ENCODE measurements at places on chromosomes 2 and 18.

GRCh38 chr2:12303181-12304030 is 413.3 kb upstream of the TRIB2 start:
- no peak for DNase-seq

- DNase-seq: no peak
Observed at GRCh38 chr2:112821142-112821541, 15.4 kb downstream of the IL1B start.

DNA sequence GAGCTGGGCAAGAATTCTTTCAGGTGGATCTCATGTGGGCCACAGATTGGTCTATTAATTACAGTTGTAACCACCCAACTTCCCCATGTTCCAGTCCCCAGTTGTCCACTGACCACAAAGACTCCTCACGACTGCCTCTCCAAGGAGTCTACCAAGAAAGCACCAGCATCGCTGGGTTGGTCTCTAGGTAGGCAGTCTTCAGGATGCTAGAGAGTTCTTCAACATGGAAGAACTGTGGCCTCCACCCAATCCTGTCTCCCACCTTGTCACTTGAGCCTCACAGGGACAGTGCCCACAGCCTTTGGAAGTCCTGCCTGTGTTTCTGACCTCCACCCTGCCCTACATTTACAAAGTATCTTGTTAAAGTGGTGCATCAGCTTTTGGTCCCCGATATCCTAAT is 184.7 kb upstream of the FN1 start:
- DNase-seq: no peak

- DNase-seq: no peak
Observed at GRCh38 chr2:161552015-161552414, 72.2 kb upstream of the SLC4A10 start.

DNA sequence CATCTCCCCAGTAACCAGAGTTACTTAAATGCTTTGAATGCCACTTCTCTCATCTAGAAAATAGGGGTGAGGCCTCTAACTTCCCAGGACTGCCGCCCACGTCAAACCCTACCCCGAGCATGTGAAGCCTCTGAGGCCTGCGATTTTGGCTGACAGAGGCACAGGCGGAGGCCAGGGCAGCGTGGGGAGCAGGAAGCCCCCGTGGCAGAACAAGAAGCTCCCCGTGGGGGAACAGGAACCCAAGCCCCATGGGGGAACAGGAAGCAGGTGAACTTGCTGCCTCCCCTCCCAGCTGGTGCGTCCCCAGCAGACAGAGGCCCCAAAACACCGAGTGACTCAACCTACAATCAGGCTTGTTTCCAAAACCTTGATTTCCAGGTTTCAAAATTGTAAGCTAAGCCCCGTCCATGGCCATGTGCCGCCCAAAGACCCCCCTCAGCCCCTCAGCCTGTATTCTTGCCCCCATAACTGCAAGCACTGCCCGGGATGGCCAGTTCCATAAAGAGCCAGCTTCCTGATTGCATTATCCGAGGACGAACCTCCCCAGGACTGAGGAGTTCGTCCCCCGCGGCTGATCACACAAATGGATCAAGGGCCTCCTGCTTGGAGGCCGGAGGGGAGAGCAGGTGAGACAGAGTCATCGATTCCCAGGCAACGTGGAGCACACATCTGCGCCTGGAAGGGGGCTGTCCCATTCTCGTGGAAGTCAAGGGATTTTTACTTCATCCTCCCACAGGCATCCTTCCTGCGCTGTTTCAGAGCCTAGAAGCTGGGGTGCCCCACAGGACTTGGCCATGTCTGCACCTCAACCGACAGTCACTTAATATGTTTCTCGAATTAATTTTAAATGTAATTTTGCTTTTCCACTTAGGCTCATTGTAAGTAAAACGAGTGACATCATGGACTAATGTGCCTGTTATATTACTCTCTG is 36.3 kb upstream of the CTDP1 start:
- DNase-seq: no peak

- DNase-seq: no peak
Observed at GRCh38 chr18:2723207-2723606, 67.7 kb downstream of the SMCHD1 start.

DNA sequence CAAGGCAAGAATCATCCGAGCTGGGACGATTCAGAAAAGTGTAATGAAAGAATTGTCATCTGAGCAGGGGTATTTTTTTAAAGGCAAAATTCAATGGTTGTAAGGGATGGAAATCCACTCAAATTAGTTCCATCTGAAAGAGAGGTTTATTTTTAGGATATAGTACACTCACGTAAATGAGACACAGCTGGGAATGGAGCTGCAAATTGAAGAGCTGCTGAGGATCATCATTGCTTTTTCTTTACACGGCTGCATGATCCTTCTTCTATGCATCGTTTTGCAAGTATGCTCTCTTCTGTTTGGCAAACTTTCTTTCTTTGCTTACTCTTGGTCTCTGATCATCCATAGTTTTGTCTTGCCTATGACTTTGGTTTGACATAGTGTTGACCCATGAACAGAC is 27.4 kb upstream of the CUL3 start:
- no peak for DNase-seq

DNA sequence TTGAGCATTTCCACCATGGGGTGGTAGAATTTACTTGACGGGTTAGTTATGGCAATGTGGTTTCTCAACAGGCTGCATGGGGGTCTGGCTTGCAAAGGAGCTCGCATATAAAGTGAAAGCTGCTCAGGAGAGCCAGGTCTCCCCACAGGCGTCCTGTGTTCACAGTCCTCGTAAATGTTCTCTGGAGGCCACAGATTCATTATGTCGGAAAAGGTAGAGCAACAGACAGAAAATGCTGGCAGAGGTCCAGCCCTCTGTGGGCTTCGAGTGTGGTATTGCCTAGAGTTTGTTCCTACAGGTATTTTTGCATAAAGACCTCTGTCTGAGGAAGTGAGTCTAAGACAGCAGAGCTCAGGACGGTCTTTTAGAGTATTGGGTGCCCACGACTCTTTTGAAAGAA is 96.4 kb downstream of the CDCA7 start:
- no peak for DNase-seq

GRCh38 chr2:27170581-27171337 is 22.0 kb downstream of the TCF23 start:
- no peak for DNase-seq

GRCh38 chr2:83572400-83572799 is 886.7 kb downstream of the SUCLG1 start:
- DNase-seq: no peak

DNA sequence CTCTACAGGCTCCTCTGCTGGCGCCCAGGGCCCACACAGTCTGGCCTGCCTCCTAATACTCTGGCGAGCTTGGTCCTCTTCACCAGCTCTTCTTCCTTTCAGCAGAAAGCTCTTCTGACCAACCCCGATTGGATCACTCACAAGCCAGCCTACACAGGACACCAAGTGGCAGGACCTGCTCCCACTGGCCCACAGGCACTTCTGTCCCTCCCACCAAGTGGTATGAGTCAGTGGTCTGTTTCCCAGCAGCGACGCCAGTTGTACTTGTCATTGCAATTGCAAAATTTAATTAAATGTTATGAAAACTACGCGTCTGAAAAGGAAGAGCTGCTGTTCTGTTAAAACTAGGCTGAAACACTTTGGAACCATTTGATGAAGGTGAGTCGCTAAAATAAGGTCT is 46.7 kb downstream of the NDUFA10 start:
- DNase-seq: no peak

GRCh38 chr18:44909191-44909719 is 228.6 kb downstream of the SETBP1 start:
- DNase-seq: no peak

GRCh38 chr2:49288113-49288705 is 133.9 kb upstream of the FSHR start:
- DNase-seq: no peak

- DNase-seq: no peak
Observed at GRCh38 chr18:37403100-37403781, 162.4 kb downstream of the CELF4 start.

DNA sequence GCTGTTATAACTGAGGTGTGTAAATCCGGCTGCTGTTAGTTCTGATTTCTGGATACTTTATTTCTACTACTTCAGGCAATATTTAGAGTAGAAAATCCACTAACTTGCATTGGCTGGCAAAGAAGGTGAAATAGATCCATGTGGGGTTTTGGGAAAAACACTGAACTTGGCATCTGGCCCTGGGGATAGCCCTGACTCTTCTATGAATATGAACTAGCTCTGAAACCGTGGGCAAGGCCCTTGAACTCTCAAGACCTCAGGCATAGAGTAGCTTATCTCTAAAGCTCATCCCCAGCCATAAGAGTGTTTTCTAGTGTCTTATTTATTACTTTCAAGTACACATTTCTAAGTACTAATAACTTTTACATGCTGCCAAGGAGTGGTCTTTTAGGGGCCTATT is 25.8 kb downstream of the PARD3B start:
- DNase-seq: no peak

DNA sequence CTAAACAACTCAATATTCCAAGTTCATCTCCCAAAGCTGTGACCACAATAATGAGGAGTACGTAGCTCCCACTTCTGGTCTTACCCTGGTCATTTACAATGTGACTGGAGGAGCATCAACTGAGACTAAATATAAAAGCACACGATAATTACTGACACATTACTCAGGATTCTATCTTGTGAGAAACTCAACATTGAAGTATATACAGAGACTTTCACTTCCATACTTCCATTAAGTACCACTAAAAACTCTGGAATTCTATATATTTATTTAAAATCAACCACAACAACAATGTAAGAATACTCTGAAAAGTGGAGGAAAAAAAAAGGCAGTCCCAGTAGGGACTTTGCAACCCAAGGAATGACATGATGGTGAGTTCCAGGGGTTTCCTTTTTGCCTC is 61.4 kb downstream of the XDH start:
- DNase-seq: no peak

GRCh38 chr18:9359796-9360195 is 25.2 kb downstream of the TWSG1 start:
- no peak for DNase-seq

- no peak for DNase-seq
Observed at GRCh38 chr2:147482111-147482895, 362.5 kb upstream of the ACVR2A start.

GRCh38 chr2:229179628-229180027 is 91.5 kb downstream of the PID1 start:
- no peak for DNase-seq

DNA sequence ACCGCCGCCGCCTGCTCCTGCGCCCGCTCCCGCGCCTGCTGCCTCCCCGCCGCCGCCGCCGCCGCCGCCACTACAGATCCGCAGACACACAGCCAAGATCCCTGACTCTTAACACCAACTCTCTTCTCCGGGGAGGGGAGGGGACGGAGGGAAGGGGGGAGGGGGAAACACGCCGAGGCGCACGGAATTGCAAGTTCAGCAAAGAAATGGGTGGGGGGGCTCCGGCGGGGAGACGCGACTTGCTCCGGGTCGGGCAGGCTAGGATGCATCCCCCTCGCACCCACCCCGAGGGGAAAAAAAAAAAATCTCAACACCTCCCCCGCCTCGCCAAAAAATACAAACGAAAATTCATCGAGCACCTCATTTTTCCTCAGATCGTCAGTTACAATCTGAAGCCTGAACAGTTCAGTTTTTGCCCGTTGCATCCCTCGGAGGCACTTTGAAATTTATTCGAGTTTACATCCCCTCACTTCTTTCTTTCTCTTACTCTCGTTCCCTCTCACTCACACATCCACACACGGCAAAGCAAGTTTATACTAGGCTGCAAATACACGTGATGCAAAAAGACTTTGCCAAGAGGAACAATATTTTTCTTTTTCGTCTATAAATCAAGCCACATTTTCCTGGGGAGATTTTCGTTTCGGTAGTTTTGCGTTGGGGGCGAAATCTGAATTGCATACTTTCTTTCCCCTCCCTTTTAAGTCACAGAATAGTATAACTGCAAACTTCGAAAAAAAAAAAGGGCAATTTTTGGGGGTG is at the start of gene TCF4:
TSS of gene TCF4 (minus strand) at position 82 of the 759 bp plus-strand sequence. CDS start 1,076 bp downstream, outside the sequence.
- DNase-seq: no peak

- no peak for DNase-seq
Observed at GRCh38 chr2:164066095-164066494, 330.3 kb upstream of the FIGN start.

DNA sequence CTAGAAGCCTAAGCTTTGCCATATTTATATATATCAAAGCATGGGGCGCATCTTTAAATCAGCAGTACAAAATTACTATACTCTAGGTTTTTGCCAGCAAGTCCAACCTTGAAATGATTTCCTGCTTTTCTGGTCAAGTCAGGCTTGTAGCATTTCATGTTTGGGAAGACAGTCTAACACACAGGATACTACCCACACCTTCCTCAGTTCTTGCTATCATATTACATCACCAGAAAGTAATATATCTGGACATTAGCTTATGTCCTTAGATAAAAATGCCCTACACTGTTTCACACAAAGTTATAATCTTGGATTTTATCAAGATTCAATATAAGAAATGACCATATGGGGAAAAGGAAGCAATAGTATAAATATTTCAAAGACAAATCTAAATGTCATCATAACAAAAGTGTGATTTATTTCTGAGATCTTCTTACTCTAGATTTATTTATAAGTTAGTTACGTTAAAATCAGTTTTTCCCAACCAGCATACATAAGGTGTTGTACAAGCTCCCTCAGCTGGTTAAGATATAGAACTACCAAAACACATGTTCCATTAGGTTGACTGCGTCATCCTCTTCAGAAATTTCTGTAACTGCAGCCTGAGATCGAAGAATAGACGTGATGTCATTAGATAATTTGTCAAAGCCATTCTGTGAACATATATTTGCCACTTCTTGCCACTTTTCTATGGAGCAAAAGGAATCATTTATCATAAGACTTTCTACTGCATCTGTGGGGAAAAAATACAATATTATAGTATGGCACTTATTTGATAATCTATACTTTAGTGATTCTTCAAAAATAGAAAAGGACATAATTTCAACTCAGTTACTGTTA is 56.6 kb downstream of the CLHC1 start:
- DNase-seq: peak; percentile 10

DNA sequence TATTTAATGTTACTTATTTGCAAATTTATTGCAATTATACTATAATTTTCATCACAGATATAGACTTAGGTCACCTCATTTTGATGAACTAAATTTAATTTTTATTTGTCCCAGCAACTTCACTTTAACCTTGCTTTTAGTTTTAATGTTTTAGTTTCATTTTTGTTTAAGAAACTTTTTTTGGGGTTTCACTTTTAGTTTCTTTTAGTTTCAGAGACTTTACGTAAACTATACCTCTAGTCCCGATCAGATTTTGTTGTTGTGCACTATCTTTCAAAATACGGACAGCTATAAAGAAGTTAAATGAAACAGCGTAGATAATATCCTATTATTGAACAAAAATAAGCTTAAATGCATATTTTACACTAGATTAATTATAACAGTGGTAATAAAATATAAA is 460.5 kb downstream of the ERBB4 start:
- DNase-seq: no peak

GRCh38 chr18:49225160-49225559 is 235.3 kb downstream of the DYM start:
- no peak for DNase-seq
